Activated CD4-positive, CD25-positive, alpha-beta regulatory T cell treated with anti-CD3 and anti-CD28 coated beads, Interleukin-2, amount 50 U/mL, for 72 hours (primary cell): ENCODE measurements at places on chromosomes 5 and 9.

DNA sequence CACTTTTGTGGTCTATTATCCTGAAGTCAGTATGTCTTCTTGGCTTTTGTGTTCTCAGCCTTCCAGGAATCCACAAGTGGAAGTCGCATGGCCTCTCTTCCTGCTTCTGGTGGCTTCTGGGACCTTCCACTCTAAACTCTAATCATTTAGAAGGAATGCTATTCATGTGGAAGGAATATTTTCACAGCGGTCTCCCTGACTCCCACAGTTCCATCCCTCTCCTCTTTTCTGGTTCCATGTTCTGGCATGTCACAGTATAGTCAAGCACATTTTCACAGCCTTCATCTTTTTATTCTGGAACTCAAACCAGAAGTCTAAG lies 7.3 kb upstream of the RAI14 start:
- no peak for DNase-seq

DNA sequence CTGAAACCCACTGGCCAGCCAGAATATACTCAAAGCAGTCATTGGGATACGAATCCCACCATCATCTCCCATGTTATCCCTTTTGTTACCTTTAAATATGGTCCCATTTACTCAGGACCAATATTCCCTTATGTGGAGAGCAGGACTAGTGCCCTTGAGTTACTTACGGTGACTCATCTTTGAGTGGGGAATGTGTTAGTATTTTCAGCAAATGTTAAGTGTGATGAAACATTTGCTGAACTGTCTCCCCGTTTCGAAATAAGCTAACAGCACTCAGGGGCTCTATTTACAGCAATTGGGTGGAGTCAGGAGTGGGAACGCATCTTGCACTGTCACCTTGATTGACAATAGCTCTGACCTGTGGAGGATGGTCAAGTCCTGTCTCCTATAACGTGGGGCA lies 67.4 kb downstream of the CTSL start:
- DNase-seq: no peak

DNA sequence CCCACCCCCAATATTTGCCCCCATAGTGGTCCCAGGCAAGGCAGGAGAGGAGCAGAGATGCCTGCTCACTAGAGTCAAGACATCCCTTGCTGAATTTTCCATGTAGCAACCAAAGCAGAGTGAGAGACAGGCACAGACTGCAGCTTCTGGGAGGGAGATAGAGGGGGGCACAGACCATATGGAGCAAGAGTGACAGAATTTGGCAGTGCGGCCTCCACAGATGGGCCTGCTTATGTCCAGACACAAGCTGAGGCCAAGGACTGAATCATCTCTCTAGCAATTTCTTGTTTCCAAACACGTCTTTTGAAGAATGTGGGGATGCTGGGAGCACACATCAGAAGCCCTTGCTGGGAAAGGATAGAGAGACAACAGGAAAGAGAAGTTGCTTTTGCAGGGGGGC lies 53.0 kb upstream of the ALDH1B1 start:
- no peak for DNase-seq

GRCh38 chr5:67773411-67774266 lies 441.9 kb upstream of the PIK3R1 start:
- DNase-seq: no peak

DNA sequence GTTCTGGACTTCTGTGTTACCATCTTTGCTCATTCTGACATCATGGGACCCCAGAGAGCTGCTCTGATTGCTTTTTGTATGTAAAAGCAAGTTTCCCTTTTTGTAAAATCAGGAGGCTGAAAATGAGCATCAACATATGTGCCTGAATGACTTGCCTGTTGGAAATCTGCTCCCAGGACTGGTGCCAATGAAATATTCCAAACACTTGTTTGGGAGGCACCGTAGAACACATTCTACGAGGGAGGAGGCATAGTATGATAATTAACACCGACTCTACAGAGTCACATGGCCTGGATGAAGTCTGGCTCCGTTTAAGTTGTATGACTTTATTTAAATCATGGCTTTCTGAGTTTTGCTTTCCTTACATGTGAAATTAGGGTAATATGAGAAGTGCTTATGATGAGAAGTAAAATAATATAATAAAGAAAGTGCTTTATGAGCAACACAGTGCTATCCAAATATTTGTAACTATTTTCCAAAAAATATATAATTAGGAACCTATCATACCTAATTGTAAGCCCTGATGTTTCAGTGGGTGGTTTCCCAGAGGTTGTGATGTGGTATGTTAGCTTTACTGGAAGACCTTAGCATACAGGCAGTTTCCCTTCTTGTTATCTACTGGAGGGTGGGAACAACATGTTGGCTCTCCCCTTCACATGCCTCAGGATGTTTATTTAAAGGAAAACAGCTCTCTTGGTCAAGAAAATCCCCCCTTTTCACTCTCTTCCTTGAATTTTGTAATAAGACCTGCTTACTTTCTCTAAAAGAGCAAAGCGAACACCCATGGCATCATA lies 238.1 kb downstream of the FBXL7 start:
- no peak for DNase-seq

- no peak for DNase-seq
Measured at GRCh38 chr9:137123468-137123837, 8.9 kb upstream of the DPP7 start.

GRCh38 chr9:16154521-16155078 lies 601.8 kb downstream of the CCDC171 start:
- peak; percentile 34 for DNase-seq

DNA sequence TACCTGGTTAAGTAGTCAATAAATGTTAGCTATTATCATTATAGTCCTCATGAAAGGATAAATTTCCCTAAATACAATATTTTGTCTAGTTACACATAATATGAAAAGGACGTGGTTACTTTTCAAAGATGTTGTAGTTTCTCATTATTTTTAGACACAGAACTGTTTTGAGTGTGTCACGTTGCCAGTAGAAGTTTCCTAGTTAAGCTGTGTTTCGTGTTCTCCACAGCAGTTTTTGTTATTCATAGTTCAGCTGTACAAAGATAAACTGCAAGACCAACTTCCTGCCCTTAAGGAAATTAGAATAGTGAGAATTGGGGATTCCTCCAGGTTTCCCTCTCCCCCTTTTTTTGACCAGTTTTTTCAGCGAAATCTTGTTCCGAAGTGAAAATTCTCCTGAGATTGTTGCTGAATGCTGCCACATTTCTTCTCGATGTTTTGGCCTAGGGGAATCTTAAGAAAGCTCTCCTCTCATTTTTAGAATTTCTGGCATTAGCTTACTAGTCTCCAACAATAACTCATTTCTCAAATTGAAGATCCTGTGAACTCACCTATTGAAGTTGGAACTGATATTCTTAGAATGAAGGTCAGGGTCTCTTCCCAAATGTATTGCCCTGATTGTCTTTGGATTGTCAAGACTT lies 176.1 kb downstream of the PAM start:
- no peak for DNase-seq

DNA sequence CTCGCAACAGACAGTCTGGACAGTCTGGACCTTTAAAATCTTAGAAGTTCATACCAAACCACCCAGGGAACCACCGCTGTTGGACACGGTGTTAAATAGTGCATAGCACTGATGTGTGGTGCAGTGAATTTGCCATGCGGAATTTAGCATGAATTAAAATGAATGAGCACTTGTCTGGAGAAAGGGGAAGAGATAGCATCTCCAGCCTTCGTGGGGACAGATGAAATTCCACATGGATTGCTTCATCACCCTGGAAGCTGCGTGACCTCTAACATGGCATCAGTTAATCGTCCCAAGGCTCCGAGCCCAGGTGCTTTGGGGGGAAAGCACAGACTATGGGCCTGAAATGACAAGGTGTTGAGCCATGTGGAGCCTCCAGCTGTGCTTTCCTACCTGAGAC lies 91.4 kb downstream of the ADAMTS16 start:
- DNase-seq: no peak

GRCh38 chr9:131874916-131875670 lies 135.2 kb upstream of the RAPGEF1 start:
- DNase-seq: no peak

DNA sequence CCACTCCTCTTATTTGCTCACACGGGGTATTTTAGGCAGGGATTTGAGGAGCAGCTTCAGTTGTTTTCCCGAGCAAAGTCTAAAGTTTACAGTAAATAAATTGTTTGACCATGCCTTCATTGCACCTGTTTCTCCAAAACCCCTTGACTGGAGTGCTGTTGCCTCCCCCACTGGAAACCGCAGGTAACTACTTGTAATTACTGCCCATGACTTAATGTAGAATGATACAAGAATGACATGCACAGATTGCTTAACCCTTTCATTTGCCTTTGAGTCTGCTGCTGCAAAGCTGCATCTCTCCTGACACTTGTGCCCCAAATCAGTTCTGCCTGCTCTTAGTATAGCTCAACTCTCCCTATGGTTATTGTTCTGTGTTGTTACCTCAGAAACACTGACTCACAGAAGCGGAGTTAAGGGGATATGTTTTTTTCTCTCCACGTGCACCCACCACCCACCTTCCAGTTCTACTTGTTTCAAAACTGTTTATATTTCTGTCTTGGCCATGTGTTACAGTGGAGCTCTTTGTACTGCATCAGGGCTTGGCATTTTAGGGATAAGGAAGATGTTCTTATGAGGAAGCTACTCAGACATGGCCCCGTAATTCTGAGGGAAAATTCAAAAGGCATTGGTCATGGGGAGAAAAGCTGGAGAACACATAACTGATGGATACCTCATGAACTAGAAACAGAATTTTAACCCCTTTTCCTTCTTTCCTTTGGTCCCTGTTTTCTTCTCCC lies 2.3 kb downstream of the ADRB2 start:
- no peak for DNase-seq

DNA sequence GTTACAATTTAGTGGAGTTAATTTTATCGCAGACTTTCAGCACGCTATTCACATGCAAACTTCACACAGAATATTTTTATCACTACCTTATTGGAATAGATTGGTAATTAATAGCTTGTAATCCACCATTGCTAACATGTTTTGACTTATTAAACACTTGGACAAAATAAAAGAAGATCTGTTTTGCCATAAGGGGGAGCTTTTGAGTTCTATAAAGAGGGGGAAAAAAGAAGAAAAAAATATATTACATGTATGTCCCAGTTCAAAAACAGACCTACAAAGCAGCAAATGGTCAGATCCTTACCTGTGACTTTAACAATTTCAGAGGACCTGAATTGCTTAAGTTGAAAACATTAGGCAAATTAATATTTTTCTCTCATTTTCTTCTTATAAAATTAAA lies 1.2 kb upstream of the PAPPA start:
- no peak for DNase-seq

GRCh38 chr9:109316207-109316640 lies 4.6 kb downstream of the EPB41L4B start:
- no peak for DNase-seq

DNA sequence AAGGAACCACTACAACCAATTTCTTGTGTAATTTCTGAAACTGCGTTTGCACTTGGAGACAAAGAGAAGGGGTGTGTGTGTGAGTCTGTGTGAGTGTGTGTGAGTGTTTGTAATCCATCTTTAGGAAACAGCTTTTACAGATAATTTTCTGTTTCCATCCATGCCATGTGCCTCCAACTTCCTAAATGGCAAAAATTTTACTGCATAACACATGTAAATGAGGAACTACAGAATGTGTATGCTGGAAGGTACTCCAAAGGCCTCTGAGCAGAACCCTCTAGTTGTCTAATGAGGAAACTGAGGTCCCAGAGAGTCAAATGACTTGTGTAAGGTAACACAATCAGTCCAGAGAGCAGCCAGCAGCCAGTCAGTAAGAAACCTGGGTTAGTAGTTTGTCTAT lies 20.8 kb downstream of the MAMDC2 start:
- DNase-seq: no peak

DNA sequence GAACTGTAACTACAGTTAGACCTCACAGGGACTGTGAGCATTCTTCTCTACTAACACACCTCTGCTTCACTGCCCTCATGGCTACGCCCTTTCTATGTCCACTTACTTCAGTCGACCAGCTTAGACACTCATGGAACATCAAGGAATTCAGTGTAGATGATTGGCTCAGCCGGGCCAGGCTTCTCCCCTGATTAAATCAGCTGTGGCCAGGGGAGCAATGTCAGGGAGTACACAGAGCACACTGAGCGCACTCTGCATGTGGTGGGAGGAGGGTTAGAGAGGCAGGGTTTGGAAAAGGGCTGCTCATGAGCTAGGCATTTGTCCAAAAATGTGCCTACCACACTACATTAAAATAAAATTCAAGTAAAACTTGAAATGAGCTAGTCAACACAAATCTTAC lies 400.5 kb downstream of the ARRDC3 start:
- no peak for DNase-seq

GRCh38 chr9:82284758-82285157 lies 296.2 kb downstream of the SPATA31D1 start:
- DNase-seq: no peak

DNA sequence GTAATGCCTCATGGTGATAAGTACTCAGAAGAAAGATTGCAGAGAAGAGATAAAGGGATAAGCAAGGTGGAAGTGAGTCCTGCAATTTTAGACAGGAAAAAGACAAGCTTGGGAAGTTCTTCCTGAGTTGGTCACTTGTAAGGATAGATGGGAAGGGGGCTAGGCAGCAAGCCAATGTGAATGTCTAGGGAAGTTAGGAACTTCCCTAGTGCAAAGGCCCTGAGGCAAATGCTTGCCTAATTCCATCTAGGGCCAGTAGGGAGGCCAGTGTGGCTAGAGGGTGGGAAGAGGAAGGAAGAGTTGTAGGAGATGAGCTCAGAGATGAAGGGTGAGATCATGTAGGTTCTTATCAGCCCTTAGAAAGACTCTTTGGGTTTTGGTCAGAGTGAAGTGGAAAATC lies 206.6 kb downstream of the MAT2B start:
- DNase-seq: no peak

DNA sequence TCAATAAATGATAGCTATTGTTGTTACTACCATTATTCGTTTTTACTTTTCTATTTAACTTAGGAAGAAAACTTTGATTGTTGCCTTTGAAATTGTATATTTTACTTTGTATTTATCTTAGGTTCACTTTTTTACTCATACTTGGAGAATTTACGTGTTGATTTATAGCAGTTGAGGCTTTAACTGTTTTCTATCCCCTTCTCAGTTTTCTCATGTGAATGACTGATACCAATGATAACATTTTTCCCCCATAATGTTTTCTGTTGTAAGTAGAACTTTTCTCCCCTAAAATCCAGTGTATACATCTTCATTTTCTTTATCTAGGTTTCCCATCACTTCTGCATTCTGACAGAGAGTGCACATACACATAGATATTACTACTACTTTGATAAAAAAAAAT lies 54.4 kb downstream of the FSD1L start:
- no peak for DNase-seq

- DNase-seq: no peak
Measured at GRCh38 chr5:96067251-96067650, 105.6 kb upstream of the ELL2 start.
